ENCODE measurements at places on chromosomes 7 and 10.

GRCh38 chr7:16528520-16528919, 1.9 kb downstream of the LRRC72 start:
- DNase-seq, result no peak

DNA sequence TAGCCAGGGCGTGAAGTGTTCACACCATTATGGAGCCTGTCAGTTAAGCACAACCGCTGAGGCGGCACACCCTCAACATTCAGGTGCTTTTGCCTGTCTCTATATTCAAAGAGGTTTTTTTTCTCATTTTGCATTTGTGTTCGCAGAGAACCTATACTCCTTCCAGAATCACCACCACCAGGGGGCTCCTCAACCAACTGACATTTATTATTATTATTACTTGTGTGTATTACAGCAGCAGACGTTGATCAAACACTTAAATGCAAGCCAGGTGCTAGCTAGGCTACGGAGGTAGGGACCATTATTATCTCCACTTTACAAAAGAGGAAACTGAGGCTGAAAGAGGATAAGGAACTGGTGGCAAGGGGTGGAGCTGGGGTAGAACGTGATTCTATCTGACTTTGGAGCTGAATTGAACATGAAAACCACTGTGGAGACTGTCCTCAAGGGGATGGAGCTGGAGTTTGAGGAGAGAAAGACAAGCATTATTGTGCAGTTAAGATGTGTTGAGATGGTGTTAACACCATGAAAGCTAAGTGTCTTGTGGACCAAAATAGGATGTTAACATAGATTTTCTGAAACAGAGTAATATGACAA, 133.8 kb upstream of the PLXNA4 start:
- no peak for DNase-seq

DNA sequence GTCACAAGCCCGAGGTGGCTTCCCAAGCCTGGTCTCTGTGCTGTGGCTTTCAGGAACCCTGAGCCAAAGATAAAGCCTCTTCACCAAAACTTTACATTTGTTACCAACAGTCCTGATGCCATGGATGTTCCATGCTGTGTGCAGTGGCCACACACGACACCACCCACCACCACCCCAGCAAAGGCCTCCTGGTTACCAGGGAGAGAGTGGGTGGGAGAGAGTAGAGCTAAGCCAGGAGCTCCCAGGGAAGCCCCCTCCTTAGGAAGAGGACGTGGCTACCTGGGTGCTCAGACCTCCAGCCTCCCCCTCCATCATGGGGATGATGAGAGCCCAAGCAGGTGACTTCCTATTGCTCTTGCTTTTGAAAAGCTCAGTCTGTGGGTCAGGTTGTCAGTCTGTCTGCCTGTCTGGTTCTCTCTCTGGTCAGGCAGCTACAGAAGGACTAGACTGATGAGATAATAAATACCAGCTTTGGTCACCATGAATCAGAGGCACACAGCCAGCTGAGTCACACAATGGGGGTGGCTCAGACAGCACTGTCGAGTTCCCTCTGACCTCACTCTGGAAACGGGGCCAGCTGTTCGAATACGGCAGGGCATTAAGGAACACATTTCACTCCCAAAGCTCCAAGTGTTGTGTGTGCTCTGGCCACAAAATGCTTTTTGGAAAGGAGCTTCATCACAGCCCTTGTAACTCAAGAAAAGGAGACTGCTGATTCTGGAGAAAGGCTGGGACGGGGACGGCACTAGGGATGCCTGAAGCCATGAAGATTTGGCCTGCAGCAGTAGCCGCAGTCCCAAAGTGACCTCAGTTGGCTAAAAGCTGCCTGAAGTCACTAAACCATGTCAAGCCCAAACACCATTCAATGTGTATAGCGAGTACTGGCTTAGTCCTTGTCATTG, 166.0 kb downstream of the FANK1 start:
- DNase-seq, result peak; percentile 6

- no peak for DNase-seq
Observed at GRCh38 chr7:83301416-83301815, 138.7 kb upstream of the PCLO start.

- no peak for DNase-seq
Observed at GRCh38 chr10:98404571-98405359, 10.2 kb downstream of the PYROXD2 start.

- DNase-seq, result no peak
Observed at GRCh38 chr7:143271240-143271639, 8.0 kb downstream of the GSTK1 start.

GRCh38 chr10:92753865-92754264, 64.1 kb downstream of the HHEX start:
- no peak for DNase-seq
